ENCODE measurements at places on chromosomes 7 and 10.
A peak's percentile ranks its signal among the peaks of the same experiment; 100 is the strongest.

DNA sequence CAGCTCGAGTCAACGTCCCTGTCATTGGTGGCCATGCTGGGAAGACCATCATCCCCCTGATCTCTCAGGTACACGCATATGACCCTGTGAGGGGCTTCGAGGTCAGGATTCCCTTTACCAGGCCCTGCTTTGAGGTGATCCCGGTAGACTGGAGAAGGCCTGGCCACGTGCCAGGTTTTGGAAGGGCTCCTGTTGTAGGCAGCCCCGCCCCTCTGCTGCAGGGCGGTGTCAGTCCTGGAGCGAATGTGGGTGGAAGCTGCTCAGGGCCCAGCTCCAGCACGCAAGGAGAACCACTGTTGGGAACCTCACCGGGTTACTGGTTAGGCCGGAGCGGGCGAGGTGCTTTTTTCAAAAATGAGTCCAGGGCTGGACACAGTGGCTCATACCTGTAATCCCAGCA is 15.6 kb downstream of the MDH2 start:
- no peak for DNase-seq

GRCh38 chr7:148615085-148615730 is 24.6 kb downstream of the C7orf33 start:
- no peak for DNase-seq

DNA sequence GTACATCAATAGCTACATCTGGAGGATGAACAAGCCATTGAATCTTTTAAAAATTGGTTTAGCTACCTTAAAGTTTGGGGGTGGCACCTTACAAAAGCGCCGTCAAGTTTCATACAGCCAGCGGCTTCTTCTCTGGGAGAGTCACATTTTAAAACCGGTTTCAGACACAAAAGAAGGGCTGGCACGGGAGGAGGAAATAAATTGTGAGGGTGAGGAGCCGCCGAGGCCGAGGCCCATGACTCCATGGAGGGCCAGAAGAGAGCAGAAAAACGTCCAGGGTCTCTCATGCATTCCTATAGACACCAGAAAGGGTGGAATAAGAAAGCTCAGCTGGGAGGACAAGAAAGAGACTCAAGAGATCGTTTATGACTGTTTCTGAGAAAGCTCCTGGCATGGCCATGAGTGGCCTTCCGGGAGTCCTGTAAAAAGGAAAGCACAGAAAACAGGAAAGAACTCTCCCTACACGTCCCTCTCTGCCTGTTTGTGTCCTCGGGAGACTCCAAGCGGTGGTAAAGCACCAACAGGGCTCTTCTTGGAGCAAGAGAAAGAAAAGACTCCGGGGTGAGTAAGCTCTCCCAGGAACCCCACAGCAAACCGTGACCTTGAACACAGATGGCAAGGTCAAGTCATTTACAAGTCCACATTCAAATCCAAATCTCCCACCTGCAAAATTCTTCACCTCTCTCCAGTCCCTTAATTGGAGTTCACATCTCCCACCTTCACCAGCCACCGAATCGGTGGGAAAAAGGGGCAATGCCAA is 1.8 kb downstream of the FRAT2 start:
- no peak for DNase-seq

DNA sequence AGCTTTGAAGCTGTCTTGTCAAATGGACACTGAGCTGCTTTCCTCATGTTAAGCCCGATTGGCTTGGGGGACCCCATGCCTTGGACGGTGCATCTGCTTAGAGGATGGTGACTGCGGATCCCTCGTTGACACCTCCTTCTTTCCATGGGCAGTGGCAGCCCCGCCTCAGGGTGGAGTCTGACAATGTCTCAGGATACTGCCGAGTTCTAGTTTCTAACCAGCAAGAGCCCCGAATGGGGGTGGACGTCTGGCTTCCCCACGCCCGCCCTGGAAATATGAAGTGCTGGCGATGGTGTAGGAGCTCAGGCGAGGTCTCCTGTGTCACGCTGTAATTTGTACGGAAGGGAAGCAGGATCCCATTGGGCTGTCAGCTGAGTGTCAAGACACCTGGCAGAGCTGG is 106.2 kb upstream of the CTBP2 start:
- DNase-seq = no peak

GRCh38 chr10:69902835-69903535 is 101.3 kb downstream of the COL13A1 start:
- DNase-seq = no peak

GRCh38 chr10:132713421-132714095 is 72.4 kb downstream of the NKX6-2 start:
- peak; percentile 6 for DNase-seq

GRCh38 chr7:39949971-39950472 is at the start of gene CDK13:
Gene CDK13 (plus strand): TSS chr7:39950256. CDS start chr7:39950642, 386 bp downstream.
- DNase-seq = peak; percentile 96

All from activated naive CD4-positive, alpha-beta T cell treated with anti-CD3 and anti-CD28 coated beads, Interleukin-2, amount 10 ng/mL, durations not matched to agents 7 days and 5 days (primary cell).